ENCODE measurements at places on chromosomes 1 and 21.

- no peak for DNase-seq
These were observed 31.5 kb downstream of the SNAP47 start for GRCh38 chr1:227766653-227767277.

DNA sequence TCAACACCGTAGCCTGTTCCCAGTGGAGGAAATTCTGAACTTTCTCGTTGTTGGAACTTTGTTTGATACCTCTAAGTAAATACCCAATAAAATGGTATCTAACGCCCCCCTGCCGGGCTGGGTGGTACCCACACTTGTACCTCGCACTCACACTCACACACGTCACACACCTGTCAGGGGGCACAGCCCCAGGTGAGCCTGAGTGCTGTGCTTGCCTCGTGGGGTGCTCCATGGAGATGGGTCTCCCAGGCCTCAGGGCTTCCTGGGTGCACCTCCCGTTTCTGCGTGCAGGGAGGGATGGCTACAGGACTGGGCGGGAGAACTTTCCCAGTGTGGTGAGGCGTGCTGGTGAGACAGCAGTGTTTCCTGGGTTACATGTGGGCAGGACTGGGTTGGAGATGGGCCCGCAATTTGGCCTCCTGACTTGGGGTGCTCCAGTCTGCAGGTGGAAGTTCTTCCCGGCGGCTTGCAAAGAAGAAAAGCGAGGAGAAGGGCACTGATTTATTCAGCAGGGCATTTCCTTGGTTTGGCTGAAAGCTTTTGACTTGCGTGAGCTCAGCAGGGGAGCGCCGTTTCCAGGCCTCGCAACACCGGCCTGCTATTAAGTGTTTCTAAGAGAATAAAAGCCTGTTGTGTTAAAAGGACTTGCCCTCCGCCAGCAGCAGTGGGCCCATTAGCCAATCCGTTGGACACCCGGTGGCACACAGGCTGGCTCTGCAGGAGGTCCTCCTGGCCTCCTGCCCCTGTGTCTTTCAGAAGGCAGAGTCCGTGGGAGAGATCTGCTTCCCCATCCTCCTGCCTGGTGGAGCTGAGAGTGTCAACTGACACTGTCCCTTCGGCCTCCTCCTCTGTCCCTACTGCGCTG is 79.7 kb downstream of the KIF26B start:
- DNase-seq = peak; percentile 9

GRCh38 chr1:8421721-8422120 is 103.8 kb downstream of the SLC45A1 start:
- no peak for DNase-seq

GRCh38 chr21:14748662-14749061 is 202.5 kb upstream of the SAMSN1 start:
- DNase-seq = no peak

DNA sequence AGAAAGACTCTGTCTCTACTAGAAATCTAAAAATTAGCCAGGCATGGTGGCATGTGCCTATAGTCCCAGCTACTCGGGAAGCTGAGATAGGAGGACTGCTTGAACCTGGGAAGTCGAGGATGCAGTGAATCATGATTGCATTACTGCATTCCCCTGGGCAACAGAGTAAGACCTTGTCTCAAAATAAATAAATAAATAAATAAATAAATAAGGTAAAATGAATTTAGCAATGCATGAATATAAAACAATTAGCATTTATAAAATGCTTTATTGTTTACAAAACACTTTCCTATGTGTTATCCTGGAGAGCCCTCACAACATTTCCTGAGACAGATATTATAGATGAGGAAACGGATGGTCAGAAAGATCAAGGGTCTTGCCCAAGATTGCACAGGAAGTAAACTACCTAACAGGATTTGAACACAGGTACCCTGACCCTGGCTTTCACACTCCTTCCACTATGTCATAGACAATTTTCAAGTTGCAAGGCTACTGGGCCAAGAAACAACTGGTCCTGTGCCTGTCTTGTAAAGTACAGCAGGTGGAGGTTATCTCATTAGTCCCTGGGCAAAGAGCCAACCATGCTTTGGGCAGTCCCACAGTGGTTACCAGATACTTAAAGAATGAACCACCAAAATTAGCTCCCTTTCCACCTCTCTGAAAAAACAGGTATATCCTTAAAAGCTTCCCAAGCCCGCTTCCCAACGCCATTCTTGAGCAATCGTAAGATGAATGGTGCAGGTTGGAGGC is 15.4 kb upstream of the VSIG8 start:
- DNase-seq = no peak

DNA sequence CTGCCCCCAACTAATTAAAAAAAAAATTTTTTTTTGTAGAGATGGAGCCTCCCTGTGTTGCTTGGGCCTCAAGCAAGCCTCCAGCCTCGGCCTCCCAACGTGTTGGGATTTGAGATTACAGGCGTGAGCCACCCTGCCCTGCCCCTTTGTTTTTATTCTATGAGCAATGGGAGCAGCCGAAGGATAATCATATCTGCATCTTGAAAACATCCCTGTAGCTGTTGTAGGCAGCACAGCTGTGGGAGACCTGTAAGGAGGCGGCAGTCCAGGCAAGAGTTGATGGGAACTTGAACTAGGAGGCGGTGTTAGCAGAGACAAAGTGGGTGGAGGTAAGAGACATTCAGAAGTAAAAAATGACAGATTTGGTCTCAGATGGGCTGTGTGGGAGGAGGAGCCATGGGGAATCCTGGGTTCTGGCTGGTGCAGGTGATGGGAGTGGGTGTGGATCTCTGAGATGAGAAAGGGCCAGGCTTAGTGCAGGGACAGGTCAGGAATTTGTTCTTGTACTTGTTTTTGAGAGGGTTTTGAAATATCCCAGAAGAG is 31.3 kb downstream of the STUM start:
- DNase-seq = no peak

GRCh38 chr1:189627427-189627826 is 850.2 kb downstream of the BRINP3 start:
- DNase-seq = no peak

DNA sequence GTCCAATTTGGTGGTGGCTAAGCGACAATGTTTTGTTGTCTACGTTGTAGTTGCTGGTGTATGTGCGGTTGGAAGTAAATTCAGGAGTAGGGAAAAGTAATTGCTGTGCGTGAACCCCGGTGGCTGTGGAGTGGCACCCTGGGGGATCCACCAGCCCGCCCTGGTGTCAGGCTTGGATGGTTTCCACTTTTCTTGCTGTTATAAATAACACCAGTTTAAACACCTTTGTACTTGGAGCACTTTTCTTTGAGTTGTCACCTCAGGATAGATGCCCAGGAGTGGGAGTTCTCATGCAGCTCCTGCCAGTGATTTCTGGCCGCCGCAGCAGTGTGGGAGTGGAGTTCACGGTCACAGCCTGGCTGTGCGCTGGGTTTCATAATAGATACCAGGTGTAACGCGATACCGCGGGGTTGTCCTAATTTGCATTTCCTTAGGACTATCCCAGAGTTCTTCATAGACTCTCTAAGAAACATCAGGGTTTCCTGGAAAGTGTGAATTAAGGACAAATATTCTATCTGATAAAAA is 12.8 kb upstream of the TMEM200B start:
- peak; percentile 36 for DNase-seq

DNA sequence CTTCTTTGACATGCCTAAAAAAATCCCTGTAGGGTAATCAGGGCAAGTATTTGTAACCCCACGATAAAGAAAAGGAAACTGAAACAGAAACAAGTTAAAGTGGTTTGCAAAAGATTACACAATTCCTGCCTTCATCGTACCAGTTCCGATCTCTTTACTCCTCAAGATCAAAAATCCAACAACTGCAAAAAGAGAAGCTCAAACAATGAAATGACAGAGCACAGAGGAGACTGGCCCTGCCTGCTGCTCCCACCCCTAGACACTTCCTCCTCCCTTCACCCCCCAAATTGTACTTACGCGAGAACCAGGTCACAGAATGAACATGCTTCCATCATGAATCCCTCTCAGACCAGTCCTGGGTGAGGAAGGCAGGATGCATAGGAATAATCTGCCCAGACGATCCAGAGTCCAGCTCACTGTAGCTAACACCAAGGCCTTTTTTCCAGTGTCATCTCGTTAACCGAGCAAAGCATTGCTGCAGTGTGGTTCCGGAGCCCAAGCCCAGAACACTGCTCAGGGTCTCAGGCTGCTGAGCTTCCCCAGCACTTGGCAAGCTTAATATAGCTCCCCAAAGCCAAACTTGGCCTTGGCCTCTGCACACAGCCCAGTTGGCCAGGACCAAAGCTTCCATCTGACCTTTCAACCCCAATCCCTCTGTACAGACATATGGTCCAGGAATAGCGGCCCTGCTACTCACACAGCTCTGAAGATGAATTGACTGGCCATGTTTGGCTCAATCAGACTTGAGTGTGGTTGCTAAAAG is 20.3 kb downstream of the RXRG start:
- no peak for DNase-seq

DNA sequence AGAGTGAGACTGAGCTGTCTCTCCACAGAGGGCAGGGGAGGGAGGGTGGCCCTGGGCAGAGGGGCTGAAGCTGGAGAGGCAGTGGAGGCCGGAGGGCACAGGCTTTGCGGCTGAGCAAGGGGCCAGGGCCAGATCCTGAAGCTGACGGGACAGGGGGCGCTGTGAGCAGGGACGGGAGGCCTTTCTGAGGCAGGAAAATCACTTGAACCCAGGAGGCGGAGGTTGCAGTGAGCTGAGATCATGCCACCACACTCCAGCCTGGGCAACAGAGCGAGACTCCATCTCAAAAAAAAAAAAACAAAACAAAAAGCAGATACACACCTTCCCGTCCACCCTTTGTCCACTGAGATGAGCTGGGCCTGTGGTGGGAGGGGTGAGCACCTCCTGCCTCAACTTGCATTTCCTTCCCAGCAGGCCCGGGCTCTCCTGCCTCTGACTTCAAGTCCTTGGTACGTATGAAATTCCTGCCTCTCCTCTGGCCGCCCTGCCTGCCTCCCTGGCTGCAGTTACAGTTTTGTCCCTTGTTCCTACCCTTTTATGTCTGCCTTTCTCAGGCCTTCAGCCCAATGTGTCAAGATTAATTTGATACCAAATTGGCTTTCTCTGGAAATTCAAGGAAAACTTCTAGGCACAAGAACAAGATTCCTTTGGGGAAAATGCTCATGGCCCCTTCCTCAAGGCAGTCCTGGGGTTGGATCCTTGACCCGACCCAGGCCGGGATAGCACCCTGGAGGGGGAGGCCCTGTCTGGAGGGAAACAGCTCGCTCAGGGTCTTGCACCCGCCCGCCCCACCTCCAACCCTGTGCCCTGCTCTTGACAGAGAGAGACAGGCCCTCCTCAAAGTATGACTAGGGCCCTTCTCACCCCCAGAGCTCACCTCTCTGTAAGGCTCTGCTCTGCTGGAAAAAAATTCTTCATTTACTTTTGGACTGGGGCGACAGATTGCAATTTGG is 11.2 kb upstream of the ADAMTSL4 start:
- no peak for DNase-seq

GRCh38 chr1:63127376-63127775 is 195.0 kb upstream of the FOXD3 start:
- no peak for DNase-seq

DNA sequence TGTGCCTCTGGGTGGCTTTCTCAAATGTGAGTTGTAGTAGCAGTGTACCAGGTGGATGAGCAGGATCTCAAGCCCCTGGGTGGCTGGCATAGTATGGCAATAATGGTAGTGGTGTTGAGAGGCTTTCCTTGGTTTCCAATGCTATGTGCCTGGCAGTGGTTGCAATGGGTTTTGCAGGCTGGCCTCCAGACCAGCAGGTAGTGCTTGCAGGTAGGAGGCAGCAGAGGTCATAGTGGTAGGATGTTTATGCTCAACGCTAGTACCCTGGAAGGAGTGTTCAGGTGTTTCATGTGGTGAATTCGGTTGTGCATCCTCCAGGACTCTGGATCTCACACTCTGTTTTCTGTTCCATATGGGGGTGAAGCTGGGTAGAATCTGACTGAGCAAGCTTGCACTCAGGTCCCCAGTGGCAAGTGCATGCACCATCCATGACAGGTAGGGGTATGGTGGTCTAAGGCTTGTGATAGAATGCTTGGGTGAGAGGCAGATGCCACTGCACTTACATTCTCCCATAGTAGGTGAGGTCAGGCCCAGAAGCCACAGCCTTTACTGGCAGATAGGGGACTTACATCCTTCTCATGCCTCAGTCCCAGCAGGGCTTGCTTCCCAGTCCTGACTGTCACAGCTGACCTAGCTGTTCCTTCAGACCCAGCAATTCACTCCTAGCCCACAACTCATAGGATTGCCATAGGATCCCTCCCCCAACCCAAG is 410.5 kb upstream of the LRRC7 start:
- no peak for DNase-seq

DNA sequence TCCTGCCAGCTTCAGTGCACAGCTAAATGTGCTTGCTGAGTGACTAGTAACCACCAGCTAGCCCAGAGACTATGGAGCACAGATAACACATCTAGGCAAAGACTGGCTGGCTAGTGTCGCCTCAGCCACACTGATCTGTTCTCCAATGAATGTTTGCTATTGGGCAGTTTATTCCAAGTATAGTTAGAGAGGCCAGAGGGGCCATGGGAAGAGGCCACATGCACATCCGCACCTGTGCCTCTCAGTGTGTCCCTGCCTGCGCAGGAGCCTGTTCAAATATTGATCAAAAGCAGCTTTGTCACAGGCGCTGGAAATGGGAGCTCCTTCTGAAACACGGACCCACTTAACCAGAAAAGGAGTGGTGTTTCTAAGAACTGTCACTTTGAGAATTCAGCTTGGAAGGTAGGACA is 51.3 kb upstream of the ATP1A1 start:
- DNase-seq = no peak

DNA sequence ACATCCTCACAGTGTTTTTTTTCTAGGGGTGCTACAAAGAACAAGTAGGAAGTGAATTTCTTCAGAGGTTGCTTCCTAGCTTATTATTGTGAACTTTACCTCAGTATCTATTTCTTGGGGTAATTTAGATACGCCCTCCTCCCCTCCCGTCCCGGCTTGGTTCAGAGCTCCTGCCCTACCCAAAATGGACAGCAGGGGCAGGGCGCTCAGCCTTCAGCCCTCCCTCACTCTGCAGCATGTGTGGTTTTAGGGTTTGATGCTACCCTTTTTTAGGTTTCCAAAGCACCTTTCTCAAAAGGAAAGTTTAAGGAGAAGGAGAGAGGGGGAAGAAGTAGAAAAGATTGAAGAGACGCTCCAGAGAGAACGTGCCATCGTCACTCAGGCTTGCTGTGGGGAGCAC is 16.9 kb upstream of the POGK start:
- no peak for DNase-seq

- no peak for DNase-seq
These were observed 3.1 kb upstream of the MROH9 start for GRCh38 chr1:170932236-170932635.

GRCh38 chr1:59135761-59136255 is 161.1 kb upstream of the FGGY start:
- DNase-seq = no peak

DNA sequence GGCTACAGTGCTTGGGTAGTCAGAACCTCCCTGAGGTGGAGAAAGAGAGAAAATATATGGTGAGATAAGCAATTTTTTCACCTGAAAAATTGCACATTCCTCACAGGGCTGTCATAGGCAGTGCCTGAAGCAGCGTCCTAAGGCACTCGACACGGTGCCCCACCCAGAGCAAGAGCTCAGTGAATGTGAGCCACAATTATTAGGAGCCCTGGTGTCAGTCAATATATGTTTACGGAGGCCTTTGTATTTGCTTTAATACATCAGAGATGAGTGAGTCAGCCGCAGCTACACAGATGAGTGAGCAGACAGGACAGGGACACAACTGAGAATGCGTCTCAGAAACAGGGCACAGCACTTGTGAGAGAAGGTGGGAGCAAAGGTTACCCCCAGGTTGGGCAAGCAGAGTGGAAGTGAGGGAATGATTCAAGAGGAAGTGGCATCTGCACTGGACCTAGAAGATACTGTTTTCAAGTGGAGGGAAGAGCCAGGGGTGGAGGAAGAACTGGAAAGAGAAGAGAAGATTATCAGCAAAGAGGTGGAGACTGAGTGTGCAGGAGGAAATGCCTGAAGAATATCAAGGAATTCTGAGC is 5.2 kb upstream of the PIGC start:
- no peak for DNase-seq

GRCh38 chr1:56320464-56321149 is 258.8 kb downstream of the PLPP3 start:
- no peak for DNase-seq
